Fibroblast of skin of left biceps (primary cell): ENCODE measurements at places on chromosomes 13 and 19.

DNA sequence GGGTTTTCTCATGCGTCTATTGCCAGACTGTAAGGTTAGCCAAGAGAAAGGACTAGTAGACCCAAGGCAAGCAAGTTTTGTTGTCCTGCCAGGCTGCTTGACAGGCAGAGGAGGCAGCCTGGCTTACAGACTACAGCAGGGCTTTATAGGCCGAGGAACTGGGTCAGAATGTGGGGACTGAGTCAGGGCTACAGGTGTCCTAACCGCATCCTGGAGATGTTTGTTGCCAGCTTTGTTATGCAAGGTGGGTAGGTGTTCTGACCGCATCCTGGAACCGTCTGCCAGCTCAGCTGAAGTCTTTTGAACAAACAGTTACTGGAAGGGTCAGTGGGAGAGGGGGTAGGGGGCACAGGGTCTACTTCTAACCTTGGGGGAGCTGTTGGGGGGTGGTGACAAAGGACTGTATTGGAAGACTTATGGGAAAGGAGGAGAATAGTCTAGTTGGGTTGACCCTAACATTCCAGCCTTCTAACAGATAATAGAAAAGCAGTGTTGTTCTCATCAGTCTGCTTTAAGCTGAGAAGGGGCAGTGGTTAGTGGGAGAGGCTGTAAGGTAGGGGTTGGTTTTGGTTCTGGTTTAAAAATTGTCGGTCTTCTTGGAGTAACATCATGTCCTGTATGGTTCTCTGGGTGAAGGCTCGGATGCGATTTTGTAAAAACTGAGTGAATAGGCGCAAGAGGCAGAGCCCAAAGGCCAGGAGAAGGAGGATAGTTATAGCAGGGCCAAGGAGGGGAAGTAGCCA, 913.8 kb upstream of the SLITRK5 start:
- no peak for DNase-seq

DNA sequence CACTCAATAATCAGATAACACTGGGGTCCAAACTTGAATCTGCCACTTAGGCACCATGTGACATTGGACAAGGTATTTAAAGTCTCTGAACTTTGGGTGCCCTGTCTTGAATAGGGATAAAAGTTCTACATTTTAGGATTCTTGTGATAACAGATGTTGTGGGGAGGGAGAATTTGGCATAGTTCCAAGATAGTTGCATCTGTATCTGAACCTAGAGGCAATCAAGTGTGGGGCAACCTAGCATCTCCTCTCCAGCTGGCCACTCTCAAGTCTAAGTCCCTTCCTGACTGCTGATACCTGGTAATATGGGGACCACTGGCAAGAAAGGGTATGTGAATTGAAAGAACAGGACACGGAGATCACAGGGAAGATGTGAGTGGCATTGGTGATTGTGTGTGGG, 256.1 kb downstream of the FOXO1 start:
- DNase-seq = no peak

DNA sequence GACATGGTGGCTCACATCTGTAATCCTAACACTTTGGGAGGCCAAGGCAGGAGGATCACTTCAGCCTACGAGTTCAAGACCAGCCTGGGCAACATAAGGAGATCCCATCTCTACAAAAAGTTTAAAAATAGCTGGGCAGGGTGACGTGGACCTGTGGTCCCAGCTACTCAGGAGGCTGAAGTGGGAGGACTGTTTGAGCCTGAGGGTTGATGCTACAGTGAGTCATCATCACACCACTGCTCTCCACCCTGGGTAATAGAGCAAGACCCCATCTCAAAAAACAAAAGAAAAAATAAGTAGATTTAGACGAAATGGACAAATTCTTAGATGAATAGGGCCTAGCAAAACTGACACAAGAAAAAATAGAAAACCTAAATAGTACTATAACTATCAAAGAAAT, 10.4 kb upstream of the GNG8 start:
- no peak for DNase-seq

GRCh38 chr19:2529473-2529918, 53.6 kb downstream of the GADD45B start:
- peak; percentile 63 for DNase-seq

DNA sequence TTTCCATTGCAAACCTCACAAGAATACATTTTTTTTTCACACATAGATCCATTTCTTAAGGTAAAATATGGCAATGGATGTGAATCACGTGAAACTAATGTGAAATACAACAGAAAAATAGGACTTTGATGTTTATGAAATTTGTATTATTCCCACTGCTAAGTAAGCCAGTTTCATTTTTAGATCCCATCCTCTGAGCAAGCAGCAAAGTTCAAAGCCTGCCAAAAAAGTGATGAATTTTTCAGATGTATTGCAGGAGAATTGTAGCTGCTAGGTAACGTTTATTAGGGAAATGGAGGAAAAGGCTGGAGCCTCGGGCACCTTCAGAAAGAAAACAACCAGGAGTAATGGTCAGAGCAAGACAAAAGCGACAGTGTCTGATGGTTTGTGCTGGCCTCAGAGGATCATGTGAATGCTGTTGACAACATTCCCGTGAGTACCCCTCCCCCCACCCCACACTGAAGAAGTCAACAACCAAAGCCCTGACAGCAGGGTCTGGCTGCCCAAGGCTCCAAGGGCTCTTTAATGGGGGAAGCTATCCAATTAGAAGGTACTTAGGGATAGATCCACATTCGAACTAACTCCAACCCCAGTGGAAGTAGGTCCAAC, 95.5 kb downstream of the OXGR1 start:
- DNase-seq = no peak

DNA sequence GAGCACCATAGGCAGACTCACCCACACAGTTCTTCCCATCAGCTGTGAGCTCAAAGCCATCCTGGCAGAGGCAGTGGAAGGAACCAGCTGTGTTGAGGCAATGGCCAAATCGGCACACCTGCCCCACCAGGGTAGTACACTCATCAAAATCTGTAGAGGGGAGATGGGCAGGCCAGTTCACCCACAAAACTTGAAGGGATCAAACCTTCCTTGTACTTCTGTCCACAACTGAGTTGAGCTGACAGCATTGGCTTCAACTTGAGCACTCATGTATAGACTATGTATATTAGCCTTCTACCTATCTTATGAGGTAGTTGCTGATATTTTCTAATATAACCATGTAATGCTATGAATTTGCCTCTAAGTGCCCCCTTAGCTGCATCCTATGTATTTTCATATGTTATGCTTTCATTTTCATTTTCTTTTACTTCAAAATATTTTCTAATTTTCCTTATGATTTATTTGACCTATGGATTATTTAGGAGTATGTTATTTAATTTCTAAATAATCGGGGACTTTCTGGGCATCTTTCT, 42.9 kb downstream of the CCL25 start:
- no peak for DNase-seq

DNA sequence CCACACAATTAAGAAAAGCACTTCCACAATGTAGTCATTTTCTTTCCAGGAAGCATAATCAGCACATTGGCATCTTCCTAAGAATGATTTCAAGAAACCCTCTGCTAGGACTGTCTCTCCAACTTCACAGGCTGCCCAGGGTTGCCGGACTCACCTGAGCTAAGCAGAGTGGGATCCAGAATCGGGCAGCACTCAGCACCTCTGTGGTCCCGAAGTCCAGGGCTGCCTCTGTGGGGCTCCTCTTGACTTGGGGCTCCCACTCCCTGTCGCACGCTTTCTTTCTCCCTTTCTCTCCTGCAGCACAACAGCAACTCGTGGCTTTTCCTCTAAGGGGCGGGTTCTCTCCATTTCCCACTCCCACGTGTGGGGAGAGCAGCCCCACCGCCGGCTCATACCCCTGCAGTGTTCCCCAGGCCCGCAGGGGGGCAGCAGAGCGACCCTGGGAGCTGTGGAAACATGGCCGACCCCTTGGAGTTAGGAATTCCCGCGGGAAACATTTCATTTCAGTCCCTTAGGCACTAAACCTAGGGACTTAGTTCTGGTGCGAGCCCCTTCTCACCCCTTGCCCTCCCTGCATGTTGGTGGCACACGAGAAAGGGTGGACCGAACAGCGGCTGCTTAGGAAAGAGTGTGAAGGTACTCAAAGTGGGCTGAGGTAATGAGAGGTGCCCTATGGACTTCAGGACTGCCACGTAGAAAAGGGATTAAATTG, at the start of gene TMEM272:
TMEM272 (minus strand) TSS at position 316 of the 712 bp plus-strand sequence. CDS start 6,647 bp downstream, outside the sequence.
- DNase-seq = no peak

- no peak for DNase-seq
Observed at GRCh38 chr19:12670159-12670928, 3.7 kb downstream of the WDR83 start.

GRCh38 chr13:109874484-109875454, 88.4 kb upstream of the IRS2 start:
- DNase-seq = peak; percentile 44

GRCh38 chr13:44660050-44660449, 83.9 kb upstream of the TSC22D1 start:
- no peak for DNase-seq

DNA sequence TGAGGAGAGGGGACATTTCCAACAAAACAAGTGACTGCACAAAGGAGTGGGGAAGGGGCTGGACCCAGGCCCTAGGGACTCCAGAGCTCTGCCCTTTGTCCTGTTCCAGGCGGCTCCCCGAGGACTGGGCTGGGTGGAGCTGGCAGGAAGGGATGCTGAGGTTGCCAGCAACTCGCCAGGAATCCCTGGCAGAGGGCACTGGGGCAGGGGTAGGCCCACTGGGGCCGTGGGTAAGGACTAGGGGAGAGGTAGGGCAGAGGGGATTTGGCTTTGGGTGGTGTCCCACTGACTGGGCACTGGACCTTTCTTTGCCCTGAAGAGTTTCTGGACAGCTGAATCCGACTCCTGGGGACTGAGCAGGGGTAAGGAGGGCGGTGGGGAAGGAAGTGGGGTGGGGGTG, 7.9 kb downstream of the LIPE start:
- no peak for DNase-seq

DNA sequence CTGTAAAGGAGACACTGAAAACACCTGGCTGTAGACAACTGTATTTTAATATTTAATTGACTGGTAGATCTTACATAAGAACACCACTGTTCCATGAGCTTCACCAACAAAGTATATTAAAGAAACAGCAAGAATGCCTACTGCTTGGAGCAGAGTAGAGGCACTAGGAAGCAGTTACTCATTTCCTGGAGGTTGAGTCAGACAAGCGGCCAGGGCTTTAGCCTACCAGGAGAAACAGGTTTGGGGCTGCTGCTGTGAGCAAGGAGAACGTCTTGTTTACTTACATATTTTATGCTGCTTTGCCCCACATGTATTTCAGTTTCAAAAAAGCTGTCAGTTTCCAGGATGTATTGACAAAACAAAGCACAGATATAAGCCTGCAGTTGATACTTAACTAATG, 33.4 kb downstream of the ALG5 start:
- peak; percentile 20 for DNase-seq

- no peak for DNase-seq
Observed at GRCh38 chr13:108213946-108214345, 1.4 kb downstream of the LIG4 start.

- DNase-seq = no peak
Observed at GRCh38 chr19:18629166-18630088, 7.4 kb upstream of the KLHL26 start.

GRCh38 chr19:6864325-6864940, 22.9 kb upstream of the ADGRE1 start:
- DNase-seq = no peak
